Amniotic stem cell (primary cell): ENCODE measurements at places on chromosomes 6 and 20.

DNA sequence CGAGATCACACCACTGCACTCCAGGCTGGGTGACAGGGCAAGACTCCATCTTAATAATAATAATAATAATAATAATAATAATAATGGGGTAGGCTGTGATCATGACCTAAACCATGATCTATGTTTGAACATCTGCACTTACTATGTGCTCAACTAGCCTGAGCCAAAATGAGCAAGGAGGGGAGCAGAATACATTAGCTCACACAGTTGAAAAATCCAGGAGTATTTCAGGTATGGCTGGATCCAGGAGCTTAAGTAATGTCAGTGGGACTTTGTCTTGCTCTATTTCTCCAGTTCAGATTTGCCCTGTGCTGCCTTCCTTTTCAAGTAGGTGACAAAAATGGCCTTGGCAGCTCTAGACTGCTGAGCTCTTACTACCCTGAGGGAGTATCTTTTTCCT is 32.7 kb upstream of the SLC9A8 start:
- no peak for DNase-seq

- DNase-seq = no peak
Observed at GRCh38 chr6:352474-352873, 39.1 kb upstream of the IRF4 start.

- DNase-seq = no peak
Observed at GRCh38 chr20:46172961-46173536, 54.9 kb downstream of the CD40 start.

DNA sequence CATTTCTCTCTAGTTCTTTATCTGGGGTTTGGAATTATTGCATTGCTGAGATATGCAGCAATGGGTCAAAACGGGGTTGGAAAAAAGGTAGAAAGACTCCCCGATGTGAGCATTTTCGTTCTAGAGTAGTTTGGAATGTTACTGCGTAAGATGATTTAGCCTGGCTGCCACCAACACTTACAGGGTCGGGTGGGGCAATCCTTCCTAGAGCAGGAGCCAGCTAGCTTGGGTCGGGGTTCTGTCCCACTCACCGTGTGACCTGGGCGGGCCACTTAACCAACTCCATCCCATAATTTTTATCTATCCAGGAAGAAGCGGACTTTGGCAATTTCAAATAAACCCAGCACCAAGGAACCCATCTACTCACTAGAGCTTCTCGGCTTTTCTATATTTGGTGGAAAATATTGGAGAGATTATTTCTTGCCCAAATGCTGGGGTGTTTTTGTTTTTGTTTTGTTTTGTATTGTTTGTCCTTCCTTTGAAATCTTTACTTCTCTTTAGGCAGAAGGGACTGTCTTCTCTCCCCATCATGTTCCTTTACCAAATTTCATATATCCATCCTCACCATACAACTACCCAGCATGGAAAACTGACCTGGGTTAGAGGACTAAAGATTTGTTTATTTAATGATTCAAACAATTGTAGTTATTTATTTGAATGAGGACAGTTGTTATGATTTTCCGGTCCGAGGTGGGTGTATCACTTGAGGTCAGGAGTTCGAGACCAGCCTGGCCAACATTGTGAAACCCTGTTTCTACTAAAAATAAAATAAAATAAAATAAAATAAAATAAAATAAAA is 72.4 kb downstream of the GPX5 start:
- DNase-seq = no peak

DNA sequence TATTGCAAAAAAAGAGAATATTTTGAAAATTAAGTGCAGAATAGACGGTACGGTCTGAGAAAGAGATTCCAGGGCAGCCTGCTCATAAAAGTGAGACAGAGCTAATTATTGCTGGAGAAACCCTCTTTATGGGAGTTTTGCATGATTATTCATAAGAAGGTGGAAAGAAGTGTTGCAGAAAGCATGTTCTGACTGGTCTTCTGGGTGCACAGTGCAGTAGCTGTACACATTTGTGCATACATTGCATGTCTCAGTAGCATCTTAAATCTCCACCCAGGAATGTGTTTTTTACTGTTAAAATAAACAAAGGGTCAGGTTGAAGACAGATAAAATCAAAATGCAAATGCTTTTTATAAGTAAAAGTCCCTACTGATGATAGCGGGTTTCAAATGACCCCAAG is 1813.6 kb upstream of the DEFB115 start:
- DNase-seq = no peak

- DNase-seq = no peak
Observed at GRCh38 chr20:46022411-46023147, 6.4 kb upstream of the SLC12A5 start.

DNA sequence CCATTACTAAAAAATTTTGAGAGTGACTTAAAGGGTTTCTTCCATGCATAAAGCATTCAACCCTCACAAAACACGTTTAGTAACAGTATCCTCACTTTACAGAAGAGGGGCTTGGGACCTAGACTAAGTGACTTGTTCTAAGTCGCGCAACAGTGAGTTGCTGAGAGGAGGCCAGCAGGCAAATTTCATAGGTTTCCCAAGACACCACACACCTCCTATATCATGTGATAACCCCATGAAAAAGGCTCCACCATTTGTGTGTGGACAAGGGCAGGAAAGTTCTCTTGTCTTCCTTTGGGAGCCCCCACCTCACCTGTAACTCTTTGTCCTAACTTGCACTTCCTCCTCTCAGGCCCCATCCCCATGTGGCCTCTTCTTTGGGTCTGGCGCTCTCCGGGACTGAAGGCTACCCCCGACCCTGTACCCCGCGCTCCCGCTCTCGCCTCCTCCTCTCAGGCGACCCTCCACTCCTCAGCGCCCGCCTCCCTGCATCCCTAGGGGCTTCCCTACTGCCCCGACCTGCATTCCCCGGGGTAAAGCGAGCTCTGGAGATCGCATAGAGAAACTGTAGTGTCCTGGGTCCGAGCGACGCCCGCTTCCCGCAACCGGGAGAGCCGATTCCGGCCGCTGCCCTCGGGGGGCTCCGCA is 392 bp downstream of the PSMB8 start:
- DNase-seq = no peak

DNA sequence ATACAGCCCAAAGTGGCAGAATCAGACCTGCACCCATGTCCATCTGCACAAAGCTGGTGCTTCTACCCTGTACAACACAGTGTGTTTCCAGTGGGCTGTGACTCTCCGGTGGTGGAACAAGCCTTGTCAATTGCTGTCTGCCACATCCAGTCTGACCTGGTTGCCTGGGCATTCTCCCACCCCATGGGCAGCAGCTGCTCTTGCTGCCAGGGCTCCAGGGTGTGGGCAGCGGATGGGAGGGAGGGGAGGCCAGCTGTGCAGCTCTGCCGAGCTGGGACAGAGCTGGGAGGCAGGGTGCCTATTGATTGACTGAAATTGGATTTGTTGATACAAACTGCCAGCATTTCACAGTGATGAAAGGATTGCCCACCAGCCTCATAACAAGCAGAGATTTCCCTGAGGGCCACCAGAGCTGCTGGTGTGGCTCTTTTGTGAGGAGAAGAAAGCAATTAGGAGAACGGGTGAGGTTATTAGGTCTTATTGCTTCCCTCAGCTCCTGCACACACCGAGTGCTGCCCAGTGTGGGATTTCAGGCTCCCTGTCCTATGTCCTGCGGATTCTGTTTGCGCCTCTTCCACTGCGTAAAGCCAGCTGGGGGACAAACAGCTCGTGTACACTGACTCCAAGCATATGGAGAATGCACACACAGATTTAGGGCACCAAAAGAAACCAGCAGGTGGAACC is 150.8 kb downstream of the NRN1 start:
- DNase-seq = no peak

DNA sequence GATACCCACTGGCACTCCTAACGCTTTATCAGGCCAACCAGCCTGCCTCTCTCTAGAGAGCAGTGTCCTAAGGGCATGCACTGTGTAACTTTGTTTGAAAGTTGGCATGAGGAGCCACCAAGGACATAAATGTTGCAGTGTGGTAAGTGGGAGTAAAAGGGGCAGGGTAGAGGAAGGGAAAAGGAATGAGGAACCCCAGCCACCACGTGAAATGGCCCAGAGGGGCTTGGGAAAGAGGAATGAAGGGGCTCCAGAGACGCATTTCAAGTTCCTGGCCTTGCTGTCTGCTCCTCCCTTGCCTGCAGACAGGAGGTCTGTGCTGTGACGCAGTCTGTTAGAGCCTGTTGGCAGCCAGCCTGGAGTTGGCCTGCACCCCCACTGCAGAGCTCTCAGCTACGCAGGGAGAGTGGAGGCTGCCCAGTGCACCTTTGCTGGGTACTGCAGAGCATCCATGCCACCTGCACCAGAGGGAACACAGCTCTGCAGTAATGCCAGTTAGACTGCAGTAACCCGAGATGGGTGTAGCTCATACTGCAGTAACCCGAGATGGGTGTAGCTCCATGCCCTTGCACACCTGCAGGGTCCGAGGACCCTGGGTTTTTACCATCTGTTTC is 86.8 kb upstream of the SNAP25 start:
- no peak for DNase-seq

DNA sequence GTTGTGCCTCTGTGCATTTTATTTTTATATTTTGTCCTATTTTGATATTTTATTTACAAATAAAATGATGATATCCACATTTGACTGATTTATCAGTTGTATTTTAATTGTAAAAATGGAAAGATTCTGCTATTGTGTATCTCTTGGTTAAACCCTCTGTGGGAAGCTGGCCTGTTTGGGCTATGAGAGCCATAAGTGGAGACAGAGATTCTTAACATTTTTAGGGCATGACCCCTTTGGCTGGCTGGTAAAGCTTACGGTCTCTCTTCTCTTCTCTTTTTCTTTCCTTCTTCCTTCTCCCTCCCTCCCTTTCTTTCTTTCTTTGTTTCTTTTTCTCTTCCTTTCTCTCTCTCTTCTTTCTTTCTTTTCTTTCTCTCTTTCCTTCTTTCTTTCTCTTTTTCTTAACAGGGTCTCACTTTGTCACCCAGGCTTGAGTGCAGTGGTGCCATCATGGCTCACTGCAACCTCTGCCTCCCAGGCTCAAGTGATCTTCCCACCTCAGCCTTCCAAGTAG is 172.3 kb upstream of the CDYL start:
- DNase-seq = no peak

DNA sequence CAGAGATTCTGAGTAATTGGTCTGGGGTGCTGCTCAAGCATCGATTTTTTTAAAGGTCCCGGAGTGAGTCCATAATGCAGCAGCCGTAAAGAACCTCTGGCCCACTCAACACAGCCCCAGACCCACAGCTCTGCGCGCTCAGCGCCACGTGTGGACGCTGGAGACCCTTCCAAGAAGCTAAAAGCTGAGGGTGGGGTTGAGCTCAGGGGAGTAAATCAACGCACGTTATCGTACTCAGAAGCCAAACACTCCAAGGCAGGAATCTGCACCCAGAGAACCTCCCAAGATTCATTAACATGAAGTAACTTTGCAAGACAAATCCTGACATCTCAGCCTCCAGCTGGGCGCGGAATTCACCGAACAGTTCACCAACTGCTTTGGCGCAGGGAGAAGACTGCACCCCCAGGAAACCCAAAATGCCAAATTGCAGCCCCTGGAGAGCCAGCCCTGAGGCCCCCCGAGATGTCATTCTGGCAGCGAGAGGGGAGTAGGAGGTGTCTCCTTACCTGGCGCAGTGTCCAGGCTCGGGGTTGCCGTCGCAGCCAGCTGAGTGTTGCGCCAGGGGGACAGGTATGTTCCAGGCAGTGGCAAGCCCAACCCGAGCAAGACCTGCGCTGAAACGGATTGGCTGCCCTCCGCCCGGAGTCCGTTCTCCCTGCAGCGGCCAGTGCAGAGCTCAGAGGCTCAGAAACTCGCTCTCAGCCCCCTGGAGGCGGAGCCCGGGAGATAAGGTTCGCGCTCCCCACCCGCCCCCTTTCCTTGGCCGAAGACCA is at the start of gene COL21A1:
Gene COL21A1 (minus strand): TSS at position 700 of the 773 bp plus-strand sequence. CDS start 64,962 bp downstream, outside the sequence.
- no peak for DNase-seq
